ENCODE measurements at places on chromosomes 12 and 14. TPM values are rescaled to one million over a fixed set of nuclear protein-coding genes. Genes with fewer than 3 reads are reported as not detected.

ARF6 gene
- total RNA-seq: 175 TPM

GPRC5D gene
- total RNA-seq: 0.83 TPM

LAG3 gene
- 4.0 TPM for total RNA-seq

ENO2 gene
- 157 TPM for total RNA-seq

VDR gene
- total RNA-seq: 13.4 TPM

TMEM106C gene
- total RNA-seq: 103 TPM

CPNE6 gene
- total RNA-seq: not detected

STAC3 gene
- 4.7 TPM for total RNA-seq

ADSS1 gene
- 0.96 TPM for total RNA-seq

SALL2 gene
- 3.7 TPM for total RNA-seq

MYH6 gene
- total RNA-seq: not detected

TRMT61A gene
- total RNA-seq: 7.4 TPM

GPR137C gene
- 0.67 TPM for total RNA-seq

AMN gene
- total RNA-seq: 0.78 TPM

TUBA1B gene
- 1,402 TPM for total RNA-seq

TAS2R42 gene
- total RNA-seq: not detected

PRICKLE1 gene
- total RNA-seq: not detected

NID2 gene
- total RNA-seq: 1.0 TPM

GYS2 gene
- not detected for total RNA-seq

LRRC10 gene
- total RNA-seq: not detected

MAPK1IP1L gene
- total RNA-seq: 99.7 TPM

PDZRN4 gene
- not detected for total RNA-seq

BORCS5 gene
- 25.3 TPM for total RNA-seq

NKX2-1 gene
- not detected for total RNA-seq

SLC2A3 gene
- 390 TPM for total RNA-seq

EEF1AKMT3 gene
- 4.5 TPM for total RNA-seq

P2RX7 gene
- total RNA-seq: 52.1 TPM

KRT74 gene
- not detected for total RNA-seq

ZDHHC22 gene
- not detected for total RNA-seq

LRP1-AS gene
- not detected for total RNA-seq

RERG gene
- total RNA-seq: not detected

INHBE gene
- not detected for total RNA-seq

IL26 gene
- not detected for total RNA-seq

PLA2G1B gene
- total RNA-seq: not detected

IFI27 gene
- 3.4 TPM for total RNA-seq

OTX2 gene
- total RNA-seq: not detected

NFYB gene
- 22.9 TPM for total RNA-seq

OAS2 gene
- total RNA-seq: 126 TPM

TPPP2 gene
- total RNA-seq: not detected

NINJ2 gene
- 3.5 TPM for total RNA-seq

SLC38A2 gene
- 241 TPM for total RNA-seq

CISTR gene
- total RNA-seq: not detected

INHBC gene
- not detected for total RNA-seq

RNASE1 gene
- total RNA-seq: not detected

CDK17 gene
- 36.9 TPM for total RNA-seq

SCN8A gene
- 0.91 TPM for total RNA-seq

CCDC92 gene
- 21.0 TPM for total RNA-seq

CCDC38 gene
- not detected for total RNA-seq

GLI1 gene
- total RNA-seq: 0.88 TPM

TMEM179 gene
- not detected for total RNA-seq

PIANP gene
- total RNA-seq: not detected

OR6C2 gene
- not detected for total RNA-seq

RNASE2 gene
- not detected for total RNA-seq

RPS6KL1 gene
- total RNA-seq: 5.3 TPM
